ENCODE measurements at places on chromosomes 11 and 22. TPM values are rescaled to one million over a fixed set of nuclear protein-coding genes. Genes with fewer than 3 reads are reported as not detected.

DNA sequence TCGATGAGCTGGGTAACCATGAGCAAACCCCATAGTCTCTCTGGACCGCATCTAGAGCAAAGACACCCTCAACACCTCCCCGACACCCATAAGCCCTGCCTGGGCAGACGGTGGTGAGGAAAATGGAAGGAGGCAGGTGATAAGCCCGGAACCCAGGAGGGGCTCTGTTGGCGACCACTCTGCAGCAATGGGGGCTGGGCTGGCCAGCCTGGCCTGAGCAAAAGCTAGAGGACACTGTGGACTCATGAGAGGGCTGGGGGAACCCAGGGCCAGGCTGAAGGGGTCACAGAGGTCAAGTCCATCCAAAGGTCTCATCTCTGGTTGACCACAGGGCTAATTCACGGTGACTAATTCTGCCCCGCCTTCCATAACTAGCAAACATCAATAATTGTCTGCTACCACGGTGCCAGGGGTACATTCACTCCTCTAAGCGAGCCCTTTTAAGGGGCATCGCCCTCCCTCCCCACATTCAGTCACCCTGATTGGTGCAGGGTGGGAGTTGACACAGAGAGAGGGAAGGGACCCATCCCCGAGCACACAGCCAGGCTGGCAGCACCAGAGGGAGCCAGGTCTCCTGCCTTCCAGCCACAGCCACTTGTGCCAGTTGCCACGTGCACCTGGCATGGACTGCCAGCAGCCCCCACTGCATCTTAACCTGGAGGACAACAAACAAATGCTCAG is 4.0 kb downstream of the PYGM start:
- DNase-seq: no peak

DNA sequence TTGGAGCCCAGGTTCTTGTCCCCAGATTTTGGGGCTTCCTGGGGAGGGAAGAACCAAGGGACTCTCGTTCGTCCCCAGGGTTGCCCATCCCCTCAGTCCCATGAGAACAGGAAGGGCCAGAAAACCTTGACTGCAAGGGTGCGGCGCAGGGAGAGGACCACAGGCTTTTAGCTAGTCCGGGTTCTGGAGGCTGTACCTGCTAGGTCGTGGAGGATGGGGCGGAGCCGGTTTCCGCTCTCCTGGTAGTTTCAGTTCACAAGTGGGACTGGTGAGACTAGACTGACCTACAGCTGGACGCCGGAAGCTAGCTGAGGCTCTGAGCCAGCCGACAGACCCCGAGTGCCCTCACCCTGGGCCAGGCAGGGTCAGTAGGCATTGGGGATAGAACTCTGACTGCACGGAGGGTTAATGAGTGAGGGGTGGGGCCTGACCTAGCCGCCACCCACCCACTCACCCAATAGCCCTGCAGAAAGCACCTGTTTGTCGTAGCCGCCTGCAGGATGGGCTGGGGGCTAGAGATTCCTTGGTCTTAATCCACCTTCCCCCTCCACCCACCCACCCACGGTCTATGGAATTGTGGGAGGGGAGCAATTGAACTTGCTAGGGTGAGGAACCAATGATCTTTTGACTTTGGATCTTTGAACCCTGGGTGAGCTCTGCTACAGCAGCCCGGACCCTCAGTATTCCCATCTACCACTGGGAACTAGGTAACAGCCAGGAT is 1.5 kb downstream of the MAFF start:
- DNase-seq: no peak

GRCh38 chr11:249062-249461 is 12.3 kb downstream of the PSMD13 start:
- DNase-seq: no peak

EIF3D gene
- 155 TPM for total RNA-seq

GRCh38 chr11:117315285-117316196 is 515 bp downstream of the BACE1 start:
- DNase-seq: no peak

SLC36A4 gene
- 25.3 TPM for total RNA-seq

DNA sequence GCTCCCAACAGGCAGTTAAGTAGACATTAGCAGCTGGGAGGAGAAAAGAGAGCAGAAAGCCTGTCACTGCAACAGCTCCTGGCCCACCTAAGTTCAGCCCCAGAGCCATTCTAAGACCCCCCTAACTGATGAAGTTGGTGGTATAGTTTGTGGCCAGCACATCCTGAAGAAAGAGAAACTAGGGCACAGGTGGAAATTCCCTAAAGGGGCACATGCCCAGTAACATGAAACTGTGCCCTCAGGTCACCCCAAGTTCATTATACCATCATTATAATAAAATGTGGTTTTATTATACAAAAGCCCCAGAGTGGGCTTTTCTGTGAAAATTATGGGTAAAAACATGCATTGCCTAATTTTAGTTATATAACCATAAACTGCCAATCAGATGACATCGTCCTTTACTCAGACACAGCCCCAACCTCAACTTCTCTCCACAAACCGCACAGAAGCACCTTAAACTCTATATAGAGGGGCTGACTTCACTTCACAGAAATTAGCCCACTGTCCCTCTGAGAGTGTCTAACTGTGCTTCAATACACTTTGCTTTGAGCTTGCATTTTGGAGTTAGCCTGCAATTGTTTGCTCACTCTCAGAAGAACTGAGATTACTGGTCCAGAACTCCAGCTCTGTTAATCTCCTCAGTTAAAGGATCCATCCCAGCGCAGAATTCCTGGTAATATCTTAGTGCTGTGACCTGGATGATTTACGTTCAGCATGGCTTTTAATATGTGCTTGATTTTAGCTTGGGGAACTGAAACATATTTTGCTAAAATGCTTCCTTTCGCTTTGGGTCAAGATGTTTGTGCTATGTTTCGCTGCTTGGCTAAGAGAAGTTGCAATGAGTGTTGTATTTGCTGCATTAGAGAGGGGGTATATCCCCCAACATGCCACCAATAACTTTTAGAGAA is 1.8 kb upstream of the APOL3 start:
- DNase-seq: no peak

DNA sequence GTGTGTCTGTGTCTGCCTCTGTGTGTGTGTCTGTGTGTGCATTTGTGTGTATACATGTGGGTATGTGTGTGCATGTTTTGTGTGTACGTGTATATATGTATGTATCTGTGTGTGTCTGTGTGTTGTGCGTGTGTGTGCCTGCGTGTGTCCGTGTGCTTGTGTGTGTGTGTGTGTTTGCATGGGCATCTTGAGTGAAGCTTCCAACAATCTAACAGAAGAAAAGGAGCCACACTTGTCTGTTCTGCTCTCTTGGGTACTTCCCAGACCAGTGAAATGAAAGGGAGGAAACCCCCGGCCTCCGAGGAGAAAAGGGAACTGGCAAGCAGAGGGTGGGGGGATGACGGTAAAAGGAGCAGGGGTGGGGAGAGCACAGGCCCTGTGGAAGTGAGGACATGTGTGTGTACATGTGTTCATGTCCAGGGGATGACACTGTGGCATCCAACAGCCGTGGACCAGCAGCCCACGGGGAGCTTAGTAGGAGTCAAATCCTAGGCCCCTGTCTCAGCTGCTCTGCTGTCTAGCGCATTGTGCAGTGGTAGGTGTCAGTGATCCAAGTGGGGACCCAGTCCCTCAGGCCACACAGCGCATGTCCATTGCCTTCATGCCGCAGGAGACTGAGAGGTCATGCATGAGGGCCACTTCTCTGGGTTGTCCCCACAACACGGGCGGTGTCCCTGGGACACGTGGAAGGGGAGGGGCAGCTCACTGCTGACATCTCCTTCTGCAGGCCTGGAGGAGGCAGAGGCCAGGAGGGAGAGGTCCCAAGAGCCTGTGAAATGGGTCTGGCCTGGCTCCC is 8.1 kb downstream of the CSF2RB start:
- DNase-seq: no peak

DNA sequence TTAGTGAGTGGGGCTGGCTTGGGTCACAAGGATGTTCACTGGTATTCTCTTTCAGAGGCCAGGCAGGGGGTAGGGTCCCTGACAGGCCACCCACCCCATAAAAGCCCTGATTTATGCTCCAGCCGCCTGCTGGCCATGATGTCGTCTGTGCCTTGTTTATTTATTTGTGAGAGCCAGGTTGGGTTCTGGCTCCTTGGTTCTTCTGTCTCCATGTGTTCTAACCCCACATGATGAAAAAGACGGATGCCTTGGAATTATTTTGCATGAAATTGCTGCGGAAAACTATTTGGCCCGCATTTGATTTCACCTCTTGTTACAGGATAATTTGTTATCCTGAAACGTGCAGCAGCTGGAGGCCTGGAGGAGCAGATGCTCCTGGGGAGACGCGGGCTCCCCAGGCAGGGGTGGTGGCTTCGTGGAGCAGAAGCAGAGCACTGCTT is 46.3 kb upstream of the WNT11 start:
- DNase-seq: no peak
